Mucosa of gallbladder (tissue), 1 donor: ENCODE measurements at places on chromosomes 7 and 10. TPM values are rescaled to one million over a fixed set of nuclear protein-coding genes. Genes with fewer than 3 reads are reported as not detected.

GRCh38 chr7:23418046-23418445 is 52.2 kb downstream of the IGF2BP3 start:
- no peak for DNase-seq

GRCh38 chr10:61975391-61975932 is 74.0 kb downstream of the ARID5B start:
- DNase-seq = no peak

GRCh38 chr7:50792342-50793119 is 9.8 kb upstream of the GRB10 start:
- no peak for DNase-seq

DNA sequence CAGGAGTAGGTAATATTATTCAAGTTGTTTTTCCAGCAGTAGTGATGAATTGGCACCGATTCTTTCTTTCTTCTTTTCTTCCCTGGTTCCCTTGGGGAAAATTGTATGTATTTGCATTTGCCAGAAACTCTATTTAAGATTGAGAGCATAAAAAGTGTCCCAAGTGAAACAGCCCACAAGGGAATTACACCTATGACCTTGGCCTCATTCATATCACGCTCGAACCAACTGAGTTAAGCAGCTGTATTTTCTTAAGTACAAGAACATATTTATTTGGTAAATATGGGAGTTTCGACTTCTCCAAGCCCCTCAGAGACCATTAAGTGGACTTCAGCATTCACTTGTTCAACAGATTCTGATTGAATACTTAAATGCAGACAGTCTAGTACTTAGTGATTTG is 54.1 kb upstream of the MET start:
- DNase-seq = no peak

DNA sequence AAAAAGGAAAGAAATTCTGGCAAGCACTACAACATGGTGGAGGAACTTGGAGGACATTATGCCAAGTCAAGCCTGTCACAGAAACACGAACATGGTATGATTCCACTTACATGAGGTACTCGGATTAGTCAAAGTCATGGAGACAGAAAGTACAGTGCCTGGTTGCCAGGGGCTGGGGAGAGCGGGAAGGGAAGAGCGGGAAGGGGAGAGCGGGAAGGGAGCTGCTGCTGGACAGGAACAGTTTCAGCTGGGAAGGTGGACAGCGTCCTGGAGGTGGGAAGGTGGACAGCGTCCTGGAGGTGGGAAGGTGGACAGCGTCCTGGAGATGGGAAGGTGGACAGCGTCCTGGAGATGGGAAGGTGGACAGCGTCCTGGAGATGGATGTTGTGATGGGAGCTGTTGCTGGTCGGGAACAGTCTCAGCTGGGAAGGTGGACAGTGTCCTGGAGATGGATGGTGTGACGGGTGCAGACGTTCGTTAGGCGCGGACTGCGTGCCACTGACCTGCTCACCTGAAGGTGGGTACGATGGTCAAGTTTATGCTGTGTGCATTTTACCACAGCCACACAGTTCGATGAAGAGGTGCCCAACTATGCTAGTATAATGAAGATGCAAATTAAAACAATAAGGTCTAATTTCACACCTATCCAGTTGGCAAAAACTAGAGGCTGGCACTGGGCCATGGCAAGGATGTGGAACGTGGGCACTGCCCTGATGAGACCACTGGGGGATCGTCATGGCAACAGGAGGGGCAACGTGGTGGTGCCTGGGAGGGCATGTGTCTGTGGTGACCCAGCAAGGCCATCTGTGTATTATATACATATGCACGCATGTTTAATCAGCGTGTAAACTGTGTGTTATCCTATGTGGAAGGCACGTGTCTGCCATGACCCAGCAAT is 103.8 kb downstream of the NKX6-2 start:
- DNase-seq = no peak

- no peak for DNase-seq
These were observed 55.8 kb downstream of the NCAPG2 start for GRCh38 chr7:158648787-158649186.

The GNA12 gene
- 48.5 TPM for total RNA-seq
